ENCODE measurements at places on chromosomes 16 and 17. TPM values are rescaled to one million over a fixed set of nuclear protein-coding genes. Genes with fewer than 3 reads are reported as not detected.

DNA sequence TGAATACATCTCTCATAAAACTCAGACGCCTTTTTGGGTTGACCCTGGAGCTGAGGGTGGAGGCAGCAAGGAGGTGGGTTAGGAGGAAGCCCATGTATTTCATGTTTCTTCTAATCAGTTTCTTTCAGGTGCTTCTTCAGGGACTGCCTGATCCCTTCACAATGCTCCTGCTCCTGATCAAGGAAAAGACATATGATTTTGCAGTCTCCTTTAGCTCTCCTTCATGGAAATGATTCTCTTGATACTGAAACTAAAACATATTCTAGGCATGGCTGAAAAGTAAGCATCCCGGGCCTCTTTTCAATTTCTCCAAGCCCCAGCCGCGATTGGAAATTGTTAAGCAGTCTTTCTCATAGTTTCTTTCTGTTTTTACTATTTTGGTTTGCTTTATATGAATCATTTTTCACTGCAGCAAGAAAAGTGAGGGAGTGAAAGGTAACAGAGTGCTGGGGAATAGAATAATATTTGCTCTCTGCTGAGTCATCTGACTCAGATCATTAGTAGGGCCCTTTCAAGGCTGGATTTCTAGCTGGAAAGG is 730.7 kb downstream of the CDH11 start:
- DNase-seq = no peak

Gene PRSS21
- total RNA-seq = 3.0 TPM

GRCh38 chr17:74757502-74757901 is 9.1 kb downstream of the NHERF1 start:
- no peak for DNase-seq

GRCh38 chr16:56606476-56607108 is 1.8 kb upstream of the MT2A start:
- no peak for DNase-seq

DNA sequence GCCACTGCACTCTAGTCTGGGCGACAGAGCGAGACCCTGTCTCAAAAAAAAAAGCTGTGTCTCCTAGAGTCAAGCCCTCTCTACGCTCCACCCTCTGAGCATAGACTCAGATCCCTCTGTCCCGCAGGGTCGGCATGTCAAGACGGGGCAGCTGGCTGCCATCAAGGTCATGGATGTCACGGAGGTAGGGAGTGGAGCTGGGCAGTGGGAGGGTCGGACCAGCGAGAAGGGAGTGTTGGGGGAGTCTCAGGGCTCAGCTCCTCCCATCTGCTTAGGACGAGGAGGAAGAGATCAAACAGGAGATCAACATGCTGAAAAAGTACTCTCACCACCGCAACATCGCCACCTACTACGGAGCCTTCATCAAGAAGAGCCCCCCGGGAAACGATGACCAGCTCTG is 18.5 kb upstream of the C17orf107 start:
- DNase-seq = no peak

Gene AOC3
- 0.50 TPM for total RNA-seq

- DNase-seq = no peak
Measured at GRCh38 chr17:28133562-28133970, 91.1 kb downstream of the NLK start.

DNA sequence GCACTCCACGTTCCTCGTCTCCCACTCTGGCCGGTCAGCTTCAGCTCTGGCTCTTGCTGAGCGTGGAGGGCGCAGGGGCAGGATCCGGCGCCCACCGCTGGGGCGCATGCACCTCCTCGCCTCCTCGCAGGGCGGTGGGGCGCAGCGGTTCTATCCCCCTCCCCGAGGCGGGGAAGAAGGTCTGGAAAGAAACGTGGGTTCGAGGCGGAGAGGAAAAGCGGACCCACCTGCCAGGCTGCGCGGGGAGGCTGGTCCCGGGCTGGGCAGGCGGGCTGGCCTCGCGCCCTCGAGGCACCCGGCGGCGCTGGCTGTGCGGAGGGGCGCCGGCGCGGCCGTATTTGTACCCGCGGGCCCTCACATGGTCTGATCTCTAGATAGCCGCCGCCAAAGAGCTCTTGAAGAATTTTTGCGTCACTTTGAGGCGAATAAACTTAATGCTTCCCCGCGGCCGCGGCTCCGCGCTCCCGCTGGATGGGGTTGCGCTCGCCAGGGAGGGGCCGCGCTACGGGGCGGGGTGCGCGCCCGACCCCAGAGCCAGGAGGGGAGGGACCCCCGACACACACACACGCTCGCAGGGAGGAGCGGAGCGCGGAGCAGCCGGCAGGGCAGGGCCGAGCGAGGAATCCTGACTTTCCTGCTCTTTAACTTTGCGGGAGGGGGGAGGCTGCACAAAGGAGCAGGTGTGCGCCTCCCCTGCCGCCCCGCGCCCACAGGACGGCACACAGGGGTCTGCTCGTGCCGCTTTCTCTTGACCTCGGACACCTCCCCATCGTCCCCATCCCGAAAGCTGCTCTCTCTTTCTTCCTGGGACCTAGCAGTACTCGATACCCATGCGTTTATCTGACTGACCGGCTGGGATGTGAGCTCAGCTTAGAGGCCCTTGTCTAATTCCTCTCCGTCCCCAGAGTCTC is at the start of gene SLC6A4:
Gene SLC6A4, minus strand, starts transcription at position 312 of the 911 bp plus-strand sequence. CDS start 13,739 bp downstream, outside the sequence.
- DNase-seq = no peak

Gene GNGT2
- 22.7 TPM for total RNA-seq

DNA sequence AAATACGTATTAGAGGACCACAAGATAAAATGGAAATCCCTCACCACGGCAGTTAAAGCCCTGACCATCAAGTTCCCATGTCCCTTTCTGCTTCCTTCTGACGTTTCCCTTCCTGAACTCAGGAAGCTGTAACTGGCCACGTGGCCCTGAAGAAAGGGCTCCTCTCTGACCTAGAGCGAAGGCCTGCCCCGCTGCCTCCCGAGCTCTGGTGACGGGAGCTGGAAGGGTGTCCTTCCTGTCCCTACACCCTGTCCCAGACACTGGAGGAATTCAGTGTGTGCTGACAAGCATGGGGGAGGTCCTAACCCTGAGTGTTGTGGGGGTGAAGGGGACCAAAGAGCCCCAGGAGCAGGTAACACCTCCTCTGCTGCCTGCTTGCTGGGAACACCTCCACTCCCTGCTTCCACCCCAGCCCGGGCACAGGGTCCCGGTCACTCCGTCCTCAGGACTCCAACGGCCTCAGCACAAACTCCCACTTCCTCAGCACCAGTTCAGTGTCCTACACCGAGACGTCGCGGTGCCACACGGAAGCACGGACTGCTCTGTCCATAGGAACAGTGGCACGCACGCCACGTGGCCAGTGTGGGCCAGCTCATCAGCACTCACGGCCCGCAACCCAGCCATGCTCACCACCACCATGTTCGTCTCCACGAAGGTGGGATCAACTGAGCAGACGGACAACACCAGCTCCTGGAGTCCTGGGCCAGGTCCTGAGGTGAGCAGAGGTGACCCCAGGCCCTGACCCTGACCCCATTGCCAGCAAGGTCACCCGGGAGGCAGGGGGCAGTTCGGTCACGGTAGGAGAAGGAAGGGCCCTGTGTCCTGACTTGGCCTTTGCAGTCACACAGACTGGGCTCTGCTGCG is 16.9 kb downstream of the TMEM235 start:
- DNase-seq = no peak

All from activated CD4-positive, alpha-beta memory T cell treated with anti-CD3 and anti-CD28 coated beads, Interleukin-2, amount 10 ng/mL, durations not matched to agents 7 days and 5 days (primary cell).